ENCODE measurements at places on chromosomes 2 and 18.

GRCh38 chr2:9430316-9431293 lies 7.2 kb downstream of the CPSF3 start:
- no peak for DNase-seq

DNA sequence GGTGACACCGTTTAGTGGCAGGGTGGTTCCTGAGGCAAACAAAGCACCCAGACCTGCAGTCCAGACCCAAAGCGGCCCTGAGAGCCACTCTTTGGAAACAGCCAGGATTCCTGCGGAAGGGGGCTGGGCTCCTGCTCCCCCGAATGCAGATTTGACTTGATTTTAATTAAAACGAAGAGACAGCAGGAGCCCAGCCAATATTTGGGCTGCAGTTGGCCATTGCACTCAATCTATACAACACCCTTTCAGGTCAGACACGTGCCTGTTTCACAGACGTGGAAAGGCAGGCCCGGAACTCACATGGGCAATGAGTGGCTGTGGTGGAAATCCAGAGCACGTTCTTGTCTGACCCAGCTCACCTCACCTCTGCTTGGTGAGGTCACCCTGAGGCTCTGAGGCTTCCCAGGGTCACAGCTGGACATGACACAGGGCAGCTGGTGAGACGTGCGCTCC lies 122.4 kb downstream of the NDUFA10 start:
- no peak for DNase-seq

DNA sequence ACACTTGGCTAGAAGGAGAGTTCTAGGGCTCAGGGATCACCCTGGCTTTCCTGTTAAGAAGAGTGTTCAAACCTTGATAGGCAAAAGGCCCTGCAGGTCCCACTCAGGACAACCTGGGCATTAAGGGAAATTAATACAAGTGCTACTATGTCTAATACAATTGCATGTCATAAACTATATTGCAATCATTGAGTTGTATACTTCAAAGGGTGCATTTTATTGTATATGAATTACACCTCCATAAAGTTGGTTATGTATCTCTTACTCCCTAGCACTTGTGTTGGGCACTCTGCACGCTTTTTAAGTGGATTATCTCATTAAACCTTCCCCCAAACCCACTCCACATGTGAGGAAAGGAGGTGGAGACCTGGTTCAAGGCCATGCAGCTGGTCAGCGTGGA lies 172.1 kb upstream of the GLI2 start:
- DNase-seq, result no peak

- DNase-seq, result no peak
Observed at GRCh38 chr18:34773378-34773777, 63.3 kb downstream of the DTNA start.

- no peak for DNase-seq
Observed at GRCh38 chr2:224952936-224953657, 89.2 kb downstream of the DOCK10 start.

- no peak for DNase-seq
Observed at GRCh38 chr2:217795706-217796465, 206.9 kb downstream of the TNS1 start.

DNA sequence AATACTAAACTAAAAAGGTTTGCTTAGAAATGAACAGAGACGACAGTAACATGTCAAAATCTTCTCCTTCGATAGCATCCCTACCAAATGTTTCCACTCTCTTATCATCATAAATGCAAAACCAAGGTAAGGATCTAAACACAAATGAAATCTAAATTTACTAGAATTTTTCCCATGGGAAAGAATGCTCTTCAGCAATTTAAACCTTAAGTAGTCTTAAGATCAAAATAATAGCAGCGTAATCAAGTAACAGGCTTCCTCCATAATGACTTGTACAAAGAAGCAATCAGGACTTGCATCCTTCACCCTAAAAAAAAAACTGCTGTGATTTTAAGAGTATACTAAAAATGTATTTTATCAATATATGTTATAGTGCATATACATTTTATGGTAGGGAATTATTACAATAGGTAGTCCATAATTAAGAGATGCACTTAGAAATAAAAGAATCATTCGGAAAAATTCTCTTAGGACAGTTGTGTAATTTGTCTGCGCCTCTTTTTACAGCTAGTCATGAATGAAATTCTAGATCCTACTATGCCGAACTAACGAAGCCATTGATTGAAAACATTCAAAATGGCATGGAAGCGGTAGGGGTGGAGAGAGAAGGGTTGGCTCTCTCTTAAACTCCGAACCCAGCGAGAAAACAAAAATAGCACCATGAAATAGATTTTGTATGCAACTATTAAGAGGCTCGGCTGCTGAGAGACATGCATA lies 1.3 kb downstream of the PGAP1 start:
- no peak for DNase-seq

- no peak for DNase-seq
Observed at GRCh38 chr2:73260338-73260984, 23.8 kb downstream of the FBXO41 start.

GRCh38 chr2:181241366-181241765 lies 215.8 kb upstream of the ITGA4 start:
- DNase-seq, result no peak

DNA sequence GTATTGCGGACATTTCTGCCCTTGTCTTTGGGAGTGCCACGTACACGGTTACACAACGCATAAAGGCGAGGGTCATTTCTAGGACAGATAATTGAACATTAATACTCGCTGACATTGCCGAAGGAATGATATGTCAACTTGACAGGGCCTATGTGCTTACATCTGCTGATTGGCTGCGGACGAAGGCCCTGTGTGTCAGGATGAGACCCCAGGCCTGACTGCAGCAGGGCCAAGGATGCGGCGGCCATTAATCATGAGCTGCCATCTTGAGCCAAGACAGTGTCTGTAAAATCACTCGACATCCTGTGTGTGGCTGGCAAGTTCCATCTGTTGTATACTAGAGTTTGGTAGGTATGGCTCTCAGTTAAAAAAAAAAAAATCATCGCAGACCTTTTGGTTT lies 96.6 kb downstream of the MEIS1 start:
- no peak for DNase-seq

DNA sequence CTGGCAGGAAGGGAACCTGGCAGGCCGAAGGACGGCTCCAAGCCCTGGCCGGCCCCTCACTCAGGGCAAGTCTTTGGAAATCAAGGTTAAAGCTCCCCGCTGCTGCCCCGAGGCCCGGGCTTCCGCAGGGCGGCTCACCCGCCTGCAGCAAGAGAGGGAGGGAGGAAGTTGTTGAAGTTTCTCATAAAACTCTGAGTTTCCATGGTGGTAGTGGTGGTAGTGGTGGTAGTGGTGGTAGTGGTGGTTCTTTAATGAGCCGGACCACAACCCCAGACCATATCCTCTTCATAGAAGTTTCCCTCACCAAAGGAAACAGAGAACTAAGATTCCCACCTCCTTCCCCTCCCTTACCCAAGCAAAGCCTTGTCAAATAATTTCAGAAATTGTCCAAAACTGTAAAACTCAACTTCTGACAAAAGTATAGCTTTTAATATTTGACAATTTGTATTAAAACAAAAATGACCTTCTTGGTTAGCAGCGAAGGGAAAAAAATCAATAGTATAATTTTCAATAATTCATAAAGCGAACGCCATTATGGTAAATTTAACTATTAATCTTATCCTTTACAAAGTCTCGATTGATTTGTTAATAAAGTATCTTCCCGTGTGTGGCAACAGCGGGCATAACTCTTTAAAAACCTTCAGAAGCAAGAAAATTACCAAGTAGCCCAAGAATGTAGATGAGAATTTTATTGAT lies 1.5 kb upstream of the HOXD10 start:
- no peak for DNase-seq

- DNase-seq, result no peak
Observed at GRCh38 chr2:36329251-36329650, 26.3 kb upstream of the CRIM1 start.
